ENCODE measurements at places on chromosomes 12 and 14.

- no peak for DNase-seq
Observed at GRCh38 chr12:7012024-7012607, 6.2 kb downstream of the LPCAT3 start.

GRCh38 chr14:26596543-26597061 lies 1.2 kb downstream of the NOVA1 start:
- peak; percentile 3 for DNase-seq

- peak; percentile 15 for DNase-seq
Observed at GRCh38 chr14:57136669-57137328, 131.9 kb downstream of the EXOC5 start.

DNA sequence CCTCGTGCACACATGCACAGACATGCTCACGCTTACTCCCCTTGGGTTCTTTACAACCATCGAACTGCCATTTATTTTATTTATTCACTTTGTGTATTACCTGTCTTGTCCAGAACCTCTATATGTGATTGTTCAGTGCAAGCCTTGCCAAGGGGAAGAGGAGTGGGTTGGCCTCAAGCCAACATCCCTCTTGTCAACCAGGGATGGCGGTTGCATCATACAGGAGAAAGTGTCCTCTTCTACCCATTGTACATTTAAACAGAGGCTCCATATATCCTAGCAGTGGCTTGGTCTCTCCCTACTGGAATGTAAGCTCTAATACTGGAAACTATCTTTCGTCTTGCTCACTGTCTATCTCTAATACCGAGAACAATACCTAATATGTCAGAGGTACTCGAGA lies 108.4 kb downstream of the C12orf42 start:
- DNase-seq = no peak

DNA sequence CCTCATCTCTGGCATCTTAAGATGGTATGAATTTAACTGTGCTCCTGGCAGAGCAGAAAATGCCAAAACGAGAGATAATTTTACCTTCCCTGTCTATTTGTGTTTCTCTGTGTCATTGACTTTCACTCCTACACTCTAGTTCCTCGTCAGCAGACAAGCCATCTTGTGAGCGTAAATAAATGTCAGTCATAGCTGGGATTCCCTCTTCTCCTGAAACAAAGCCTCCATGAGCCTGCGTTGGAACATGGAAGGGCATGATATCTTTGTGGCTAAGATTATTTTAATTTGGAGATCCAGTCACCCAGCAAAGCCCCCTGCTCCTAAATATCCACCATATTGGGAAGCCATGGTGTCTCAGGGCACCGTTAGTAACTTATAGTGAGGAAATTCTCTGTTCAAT lies 37.8 kb upstream of the TUNAR start:
- no peak for DNase-seq

DNA sequence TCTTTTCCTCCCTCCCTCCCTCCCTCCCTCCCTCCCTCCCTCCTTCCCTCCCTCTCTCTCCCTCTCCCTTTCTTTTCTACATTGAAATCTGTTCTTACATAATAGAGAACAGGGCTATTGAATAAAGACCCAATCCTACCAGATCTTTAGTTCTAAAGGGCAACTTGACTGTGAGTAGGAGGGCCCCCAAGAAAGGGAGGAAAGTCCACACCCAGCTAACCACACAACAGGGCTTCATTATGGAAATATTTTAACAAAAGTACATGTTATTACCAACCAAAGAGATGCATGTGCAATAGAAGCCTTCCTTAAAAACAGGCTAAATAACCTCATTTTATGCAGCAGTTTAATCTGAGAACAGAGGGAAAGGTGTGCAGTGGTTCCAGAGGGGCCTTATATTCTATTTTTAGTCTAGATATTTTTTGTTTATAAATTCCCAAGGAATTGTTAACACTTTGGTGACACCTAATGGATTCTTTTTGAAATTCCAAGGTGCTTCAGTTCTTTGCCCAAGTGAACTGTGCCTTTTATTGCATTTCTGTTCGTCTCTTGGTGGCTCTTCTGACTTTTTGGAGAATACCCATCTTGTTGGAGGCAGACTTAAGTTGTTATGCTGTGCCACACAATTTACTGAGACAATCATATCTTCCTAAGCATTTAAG lies 63.0 kb downstream of the GNS start:
- no peak for DNase-seq

GRCh38 chr12:7872566-7873319 lies at the start of gene SLC2A14:
TSS of gene SLC2A14 (minus strand) at chr12:7872915. CDS start at chr12:7869880, 3,035 bp downstream.
- no peak for DNase-seq

- no peak for DNase-seq
Observed at GRCh38 chr12:116636608-116637519, 77.7 kb downstream of the MAP1LC3B2 start.

DNA sequence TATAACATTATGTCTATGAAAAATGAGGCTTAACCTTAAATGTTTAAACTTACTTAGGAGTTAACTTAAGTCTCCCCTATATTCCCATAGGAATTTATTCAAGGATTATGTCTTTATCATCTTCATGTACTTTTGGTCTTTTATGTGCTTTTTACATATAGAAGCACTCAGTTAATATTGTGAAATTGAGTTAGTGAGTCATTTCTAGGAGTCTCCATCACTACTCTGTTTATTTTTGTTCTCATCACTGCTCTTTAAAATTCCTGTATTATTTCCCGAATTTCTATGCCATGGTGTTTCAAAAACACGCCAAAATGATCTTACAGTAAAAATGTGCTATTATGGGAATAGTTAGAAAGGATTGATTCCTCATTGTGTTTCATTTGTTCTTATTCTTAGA lies 31.6 kb downstream of the TBC1D15 start:
- DNase-seq = no peak

GRCh38 chr12:42691991-42692557 lies 102.5 kb upstream of the PRICKLE1 start:
- DNase-seq = no peak

GRCh38 chr12:48982397-48983080 lies 4.4 kb downstream of the WNT1 start:
- no peak for DNase-seq

GRCh38 chr14:93960108-93960475 lies 16.3 kb downstream of the ASB2 start:
- DNase-seq = no peak

- DNase-seq = no peak
Observed at GRCh38 chr14:35355981-35356841, 48.3 kb downstream of the NFKBIA start.

GRCh38 chr12:69036999-69037398 lies 104.0 kb upstream of the CPM start:
- DNase-seq = no peak

DNA sequence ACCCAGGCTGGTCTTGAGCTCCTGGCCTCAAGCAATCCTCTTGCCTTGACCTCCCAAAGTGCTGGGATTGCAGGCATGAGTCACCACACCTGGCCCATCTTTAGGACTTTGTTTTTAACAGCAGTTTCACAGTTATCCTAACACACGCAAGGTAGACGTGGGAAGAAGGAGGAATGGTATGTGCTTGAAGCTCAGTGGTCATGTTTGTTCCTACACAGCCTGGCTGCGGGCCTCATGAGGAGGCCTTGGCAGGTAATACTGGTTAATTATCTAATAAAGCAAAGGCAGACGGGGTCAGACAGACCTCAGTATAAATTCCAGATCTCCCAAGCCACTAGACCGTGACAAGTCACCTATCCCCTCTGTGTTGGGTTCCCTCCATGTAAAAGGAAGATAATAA lies 271.8 kb downstream of the PCNX1 start:
- DNase-seq = no peak

DNA sequence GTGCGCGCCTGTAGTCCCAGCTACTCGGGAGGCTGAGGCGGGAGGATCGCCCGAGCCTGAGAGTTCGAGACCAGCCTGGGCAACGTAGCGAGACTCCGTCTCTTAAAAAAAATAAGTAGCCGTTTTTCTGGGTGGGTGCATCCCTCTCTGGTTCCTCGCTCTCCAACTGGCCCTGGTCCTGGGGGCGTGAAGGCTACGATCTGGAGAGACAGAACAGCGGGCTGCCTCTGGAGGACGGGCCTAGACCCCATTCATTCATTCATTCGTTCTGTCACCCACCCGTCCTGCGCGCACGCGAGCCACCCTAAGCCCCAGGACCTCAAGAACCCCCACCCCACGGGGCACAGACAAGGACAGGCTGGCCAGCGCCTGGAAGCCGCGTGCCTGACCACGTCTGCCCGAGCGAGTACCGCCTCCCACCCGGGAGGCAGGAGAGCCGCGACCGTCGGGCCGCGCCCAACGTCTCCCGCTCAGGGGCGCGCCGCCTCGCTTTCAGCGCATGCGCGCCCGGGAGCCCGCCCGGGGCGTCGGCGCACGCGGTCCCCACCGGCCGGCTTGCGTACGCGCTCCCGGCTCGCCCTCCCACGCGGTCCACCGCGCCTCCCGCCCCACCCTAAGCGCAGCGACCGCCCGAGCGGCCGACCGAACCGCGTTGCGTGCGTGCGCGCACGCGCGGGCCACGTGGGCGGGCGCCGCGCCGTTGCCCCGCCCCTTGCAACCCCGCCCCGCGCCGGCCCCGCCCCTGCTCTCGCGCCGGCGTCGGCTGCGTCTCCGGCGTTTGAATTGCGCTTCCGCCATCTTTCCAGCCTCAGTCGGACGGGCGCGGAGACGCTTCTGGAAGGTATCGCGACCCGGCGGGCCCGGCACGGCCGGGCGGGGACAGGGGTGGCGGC lies at the start of gene RAN:
Gene RAN, plus strand, starts transcription at position 781 of the 893 bp plus-strand sequence. CDS start 528 bp downstream, outside the sequence.
- DNase-seq = peak; percentile 99

DNA sequence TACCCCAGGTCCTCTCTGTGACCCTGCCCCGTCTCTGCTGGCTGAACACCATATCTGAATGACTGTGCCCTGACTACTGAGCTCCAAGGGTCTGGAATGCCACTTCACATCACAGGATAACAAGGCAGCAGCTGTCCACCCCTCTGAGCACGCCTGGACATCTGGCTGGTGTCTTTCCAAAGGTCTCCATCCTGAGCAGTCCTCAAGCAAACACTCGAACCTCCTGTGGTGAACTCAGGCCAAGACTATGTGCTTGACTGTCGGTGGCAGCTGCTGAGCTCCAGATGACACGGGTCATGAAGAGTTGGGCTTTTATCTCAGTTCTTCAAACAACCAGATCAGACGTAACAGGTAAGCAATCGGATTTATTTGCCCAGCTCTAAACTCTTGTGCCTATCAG lies 117.2 kb upstream of the BCL2L14 start:
- DNase-seq = no peak

DNA sequence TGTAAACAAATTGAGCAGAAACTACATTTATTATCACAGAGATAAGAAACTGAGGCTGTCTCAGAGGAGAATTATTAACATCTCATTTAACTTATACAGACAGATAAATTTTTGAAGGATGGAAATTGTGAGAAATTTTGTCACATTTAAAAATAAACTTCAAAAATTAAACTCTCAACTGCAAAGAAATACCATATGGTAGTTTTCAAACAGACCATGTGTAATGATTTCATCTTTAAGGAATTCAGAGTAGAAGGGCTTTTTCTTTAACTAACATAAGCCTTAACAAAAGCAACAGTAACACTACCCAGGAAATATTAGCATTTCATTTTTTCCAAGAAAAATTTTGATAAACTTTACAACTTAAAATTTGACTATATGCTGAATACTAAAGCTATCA lies 26.6 kb downstream of the NUP37 start:
- no peak for DNase-seq

- DNase-seq = no peak
Observed at GRCh38 chr12:90280564-90281058, 572.0 kb upstream of the ATP2B1 start.

- DNase-seq = peak; percentile 14
Observed at GRCh38 chr12:102730996-102731395, 186.0 kb downstream of the PAH start.

GRCh38 chr14:29233188-29233587 lies 466.6 kb downstream of the FOXG1 start:
- no peak for DNase-seq

GRCh38 chr12:102169922-102170621 lies 27.6 kb downstream of the PMCH start:
- peak; percentile 18 for DNase-seq

- no peak for DNase-seq
Observed at GRCh38 chr14:87331991-87332390, 661.0 kb downstream of the GALC start.

DNA sequence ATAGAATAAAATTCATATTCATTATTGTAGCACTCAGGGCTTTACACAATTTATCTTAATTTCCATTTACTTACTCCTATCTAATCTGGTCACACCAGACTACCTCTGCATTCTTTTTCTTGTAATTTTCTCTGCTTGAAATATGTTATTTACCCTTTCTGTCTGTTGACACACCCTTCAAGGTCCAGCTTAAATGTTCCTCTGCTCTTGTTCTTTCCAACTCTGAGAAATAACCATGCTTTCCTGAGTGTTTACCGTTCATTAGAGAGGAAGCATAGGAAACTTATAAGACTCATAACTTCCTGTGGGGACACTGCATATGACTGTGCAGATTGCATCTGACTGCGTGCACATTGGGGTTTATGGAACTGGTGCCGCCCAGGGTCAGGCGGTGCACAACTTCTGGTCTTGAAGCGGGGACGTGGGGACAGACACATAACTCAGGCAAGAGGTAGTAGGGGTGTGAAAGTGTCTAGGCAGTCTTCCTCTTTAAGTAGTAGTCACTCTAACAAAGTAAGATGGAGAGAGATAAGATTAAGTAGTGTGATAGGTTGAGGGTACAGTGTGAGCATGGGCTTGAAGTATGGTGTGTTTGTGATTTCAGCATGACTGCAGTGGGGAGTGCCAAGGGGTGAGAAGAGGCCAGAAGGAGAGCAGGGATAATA lies 42.6 kb upstream of the FOXJ2 start:
- DNase-seq = no peak

DNA sequence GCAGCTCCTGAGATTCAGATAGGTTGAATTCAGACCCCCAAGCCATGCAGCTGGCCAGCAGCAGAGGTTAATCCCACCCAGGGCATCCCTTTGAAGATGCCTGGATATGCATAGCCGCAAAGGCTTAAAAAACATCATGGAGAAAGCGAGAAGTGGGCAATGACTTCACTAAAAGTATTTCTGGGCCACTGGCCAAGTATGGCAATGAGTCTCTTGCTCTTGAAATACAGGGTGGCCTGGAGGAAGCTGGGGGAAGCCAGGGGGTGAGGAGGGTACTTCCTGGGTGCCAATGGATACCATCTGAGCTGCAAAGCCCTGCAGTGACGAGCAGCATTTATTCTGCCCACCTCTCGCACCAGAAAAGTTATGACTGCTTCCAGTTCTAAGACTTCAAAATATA lies 539.3 kb upstream of the TBX3 start:
- DNase-seq = no peak

- DNase-seq = no peak
Observed at GRCh38 chr12:65454115-65454787, 175.8 kb downstream of the MSRB3 start.

GRCh38 chr14:87102811-87103378 lies 890.1 kb downstream of the GALC start:
- DNase-seq = no peak

GRCh38 chr12:105220150-105220928 lies 15.6 kb downstream of the APPL2 start:
- no peak for DNase-seq

DNA sequence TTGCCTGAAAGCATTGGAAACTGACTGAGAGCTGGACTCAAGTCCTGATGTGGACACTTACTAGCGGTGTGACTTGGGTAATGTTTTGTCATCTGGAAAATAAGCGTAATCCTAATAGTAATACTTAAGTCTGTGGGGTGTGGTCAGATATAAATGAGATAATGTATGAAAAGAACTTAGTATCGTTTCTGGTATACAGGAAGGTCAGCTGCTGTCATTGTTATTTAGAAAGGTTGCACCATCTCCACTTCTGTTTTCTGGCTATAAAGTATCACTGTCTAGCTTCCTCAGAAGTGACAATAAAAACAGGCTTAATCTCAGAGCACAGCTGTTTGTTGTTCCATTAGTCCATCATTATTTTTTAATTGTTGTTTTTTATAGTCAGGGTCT lies 34.1 kb upstream of the TUBA1C start:
- DNase-seq = no peak

Measured in iPS-NIHi11 (cell line).